H1 (cell line): ENCODE measurements at places on chromosomes 2 and 18.

DNA sequence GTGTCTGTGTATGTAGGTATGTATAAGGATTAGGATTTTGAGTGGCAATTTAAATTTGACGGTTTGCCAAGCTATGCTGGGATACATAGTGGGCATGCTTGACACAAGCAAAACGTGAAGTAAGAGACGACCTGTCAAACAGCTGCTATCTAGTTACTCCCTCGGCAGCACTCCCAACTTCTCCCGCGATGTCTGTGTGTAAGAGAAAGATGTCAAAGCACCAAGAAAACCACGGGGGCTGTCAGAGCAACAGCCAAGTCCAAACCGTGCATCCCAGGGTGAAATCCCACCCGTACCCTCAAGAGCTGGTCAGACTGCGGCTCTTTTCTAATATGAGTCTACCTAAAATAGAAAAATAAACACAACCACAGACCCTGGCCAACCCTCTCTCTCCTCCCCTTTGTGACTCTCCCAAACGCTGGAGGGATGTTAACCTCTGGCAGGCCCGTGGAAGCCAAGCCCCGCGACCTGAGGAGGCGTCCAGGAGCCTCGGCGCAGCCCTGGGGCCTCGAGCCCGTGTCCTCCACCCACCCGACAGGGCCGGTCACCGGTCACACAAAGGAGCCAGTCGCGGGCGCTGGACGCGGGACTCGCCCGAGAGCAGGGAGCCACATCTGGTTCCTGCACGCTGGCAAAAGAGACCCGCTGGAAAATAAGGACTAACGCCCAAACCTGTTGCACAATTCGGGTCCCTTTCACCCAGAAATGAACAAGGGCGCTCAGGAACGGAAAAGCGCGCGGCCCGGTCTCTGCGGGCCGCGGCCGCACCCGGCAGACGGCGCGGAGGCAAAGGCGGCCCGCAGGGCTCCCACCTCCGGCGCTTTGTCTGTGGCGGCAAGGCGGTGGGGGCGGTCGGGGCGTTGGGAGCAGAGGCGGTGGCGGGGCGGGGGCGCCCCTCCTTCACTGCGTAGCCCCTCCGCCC, 925 bp downstream of the SESTD1 start:
- DNase-seq, result no peak

GRCh38 chr18:28287146-28287545, 110.2 kb upstream of the CDH2 start:
- peak; percentile 25 for DNase-seq

- DNase-seq, result no peak
These were observed 14.9 kb downstream of the ZDBF2 start for GRCh38 chr2:206289391-206289790.

GRCh38 chr2:175709248-175709647, 292.8 kb downstream of the LNPK start:
- DNase-seq, result no peak

- DNase-seq, result no peak
These were observed 11.2 kb upstream of the GALM start for GRCh38 chr2:38654528-38655381.

DNA sequence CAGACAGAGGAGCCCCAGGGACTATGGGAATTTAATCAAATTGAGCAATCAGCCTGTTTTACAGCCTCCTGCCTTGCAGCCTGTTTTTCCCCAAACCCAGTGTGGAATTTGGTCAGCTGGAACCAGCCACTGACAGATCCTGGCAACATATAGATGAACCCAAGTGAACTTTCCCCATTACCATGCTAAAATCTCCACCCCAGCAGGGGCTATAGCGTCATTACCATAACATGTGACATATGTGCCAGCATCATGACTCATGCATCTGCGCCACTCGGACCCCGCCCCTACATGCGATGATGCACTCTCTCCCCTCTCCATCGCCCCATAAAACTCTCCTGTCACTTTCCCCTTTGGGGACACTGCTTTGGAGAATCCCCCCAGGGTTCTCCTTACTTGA, 17.3 kb upstream of the FEZ2 start:
- DNase-seq, result no peak

DNA sequence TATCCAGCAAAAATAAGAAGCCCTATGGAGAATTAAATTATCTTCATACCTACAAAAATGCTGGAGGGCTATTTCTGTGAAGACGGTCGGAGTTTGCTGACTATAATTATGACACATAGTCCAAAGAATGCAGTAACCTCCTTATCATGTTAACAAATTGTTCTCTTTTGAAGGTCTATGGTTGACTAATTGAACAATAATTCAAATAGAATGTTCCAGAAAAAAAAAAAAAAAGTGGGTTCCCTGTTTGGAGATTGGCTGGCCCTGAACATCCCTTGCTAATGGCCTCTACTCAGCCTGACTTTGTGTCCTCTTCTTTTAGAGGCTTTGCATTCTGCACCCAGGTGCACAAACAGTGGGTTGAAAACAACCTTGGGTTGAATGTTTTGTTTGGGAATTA, 82.8 kb upstream of the CCBE1 start:
- no peak for DNase-seq

GRCh38 chr2:57920342-57920939, 126.2 kb upstream of the VRK2 start:
- DNase-seq, result no peak

- no peak for DNase-seq
These were observed 57.3 kb downstream of the CMPK2 start for GRCh38 chr2:6808426-6808825.

DNA sequence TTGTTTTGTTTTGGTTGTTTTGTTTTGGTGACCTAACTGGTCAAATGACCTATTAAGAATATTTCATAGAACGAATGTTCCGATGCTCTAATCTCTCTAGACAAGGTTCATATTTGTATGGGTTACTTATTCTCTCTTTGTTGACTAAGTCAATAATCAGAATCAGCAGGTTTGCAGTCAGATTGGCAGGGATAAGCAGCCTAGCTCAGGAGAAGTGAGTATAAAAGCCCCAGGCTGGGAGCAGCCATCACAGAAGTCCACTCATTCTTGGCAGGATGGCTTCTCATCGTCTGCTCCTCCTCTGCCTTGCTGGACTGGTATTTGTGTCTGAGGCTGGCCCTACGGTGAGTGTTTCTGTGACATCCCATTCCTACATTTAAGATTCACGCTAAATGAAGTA, at the start of gene TTR:
TTR (plus strand) TSS at position 250 of the 400 bp plus-strand sequence; CDS start at position 276, 26 bp downstream.
- no peak for DNase-seq

GRCh38 chr2:88429929-88430328, 22.6 kb downstream of the FOXI3 start:
- DNase-seq, result no peak

DNA sequence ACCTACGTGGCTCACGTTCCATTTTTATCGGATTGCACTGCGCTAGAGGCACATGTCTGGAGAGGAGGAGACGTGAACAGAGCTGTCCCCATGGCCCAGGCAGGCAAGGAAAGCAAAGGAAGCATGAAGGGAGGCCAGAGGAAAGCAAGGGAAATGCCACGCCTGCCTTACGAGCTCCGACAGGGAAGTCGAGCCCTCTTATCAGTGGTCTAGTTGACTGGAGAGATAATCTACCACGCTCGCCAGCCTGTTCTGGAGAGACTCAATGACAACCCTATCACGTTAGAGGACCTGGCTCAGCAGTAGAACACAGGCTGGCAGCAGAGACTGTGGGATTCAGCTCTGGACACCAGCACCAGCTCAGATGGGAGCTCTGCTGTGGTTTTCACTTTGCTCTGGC, 202.6 kb upstream of the ID2 start:
- DNase-seq, result no peak

GRCh38 chr2:4693266-4693665, 989.9 kb downstream of the DCDC2C start:
- no peak for DNase-seq

GRCh38 chr2:78721355-78722033, 304.0 kb upstream of the REG3G start:
- no peak for DNase-seq
